ENCODE measurements at places on chromosomes 7 and 10.
A peak's percentile ranks its signal among the peaks of the same experiment; 100 is the strongest.

- DNase-seq, result no peak
These were observed 168.7 kb downstream of the SND1 start for GRCh38 chr7:127820732-127821085.

DNA sequence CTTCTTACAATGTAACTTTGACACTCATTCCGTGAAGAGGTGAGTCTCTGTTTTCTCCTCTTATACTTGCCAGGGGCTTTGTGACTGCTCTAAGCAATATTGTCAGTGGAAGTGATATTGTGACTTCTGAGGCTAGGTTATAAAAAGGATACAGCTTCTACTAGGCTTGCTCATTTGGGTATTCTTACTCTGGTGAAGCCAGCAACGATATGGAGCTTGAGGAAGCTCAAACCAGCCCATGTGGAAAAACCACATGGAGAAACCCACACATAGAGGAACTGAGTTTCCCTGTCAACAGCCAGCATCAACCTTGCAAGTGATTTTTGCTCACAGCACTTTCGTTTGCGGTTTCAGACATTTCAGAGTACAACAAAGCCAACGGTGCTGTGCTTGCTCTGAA, 149.6 kb upstream of the SEMA3E start:
- DNase-seq, result no peak

- no peak for DNase-seq
These were observed 299.9 kb upstream of the HABP2 start for GRCh38 chr10:113252650-113253618.

DNA sequence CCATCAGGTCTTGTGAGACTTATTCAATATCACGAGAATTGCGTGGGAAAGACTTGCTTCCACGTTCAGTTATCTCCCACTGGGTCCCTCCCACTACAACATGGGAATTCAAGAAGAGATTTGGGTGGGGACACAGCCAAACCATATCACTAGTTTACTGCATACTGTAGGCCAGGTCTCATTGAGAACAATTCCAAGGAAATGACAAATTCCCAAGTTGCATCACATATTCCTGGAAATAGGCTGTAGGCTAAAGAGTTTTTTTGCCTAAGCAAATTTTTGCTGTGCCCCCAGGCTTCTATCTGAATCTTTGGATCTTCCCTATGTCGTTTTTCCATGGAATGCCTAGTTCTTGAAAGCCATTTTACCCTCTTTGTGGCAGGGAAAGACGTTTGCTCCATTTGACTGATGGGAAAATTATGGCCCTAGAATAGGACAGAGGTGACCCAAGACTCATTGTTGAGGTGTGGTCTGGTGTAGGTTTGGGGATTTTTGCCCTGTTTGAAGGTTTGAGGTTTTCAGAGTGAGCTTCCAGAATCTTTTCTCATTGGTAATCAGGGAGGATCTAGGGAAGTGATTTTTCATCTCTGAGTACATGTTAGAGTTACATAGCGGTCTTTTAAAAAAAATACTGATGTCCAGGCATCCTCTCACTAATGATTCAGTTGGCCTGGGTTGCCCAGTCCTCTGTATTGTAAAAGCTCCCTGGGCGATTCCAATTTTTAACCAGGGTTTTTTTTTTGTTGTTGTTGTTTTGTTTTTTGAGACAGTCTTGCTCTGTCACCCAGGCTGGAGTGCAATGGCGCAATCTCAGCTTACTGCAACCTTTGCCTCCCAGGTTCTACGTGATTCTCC, 44.4 kb downstream of the TACR2 start:
- DNase-seq, result no peak

DNA sequence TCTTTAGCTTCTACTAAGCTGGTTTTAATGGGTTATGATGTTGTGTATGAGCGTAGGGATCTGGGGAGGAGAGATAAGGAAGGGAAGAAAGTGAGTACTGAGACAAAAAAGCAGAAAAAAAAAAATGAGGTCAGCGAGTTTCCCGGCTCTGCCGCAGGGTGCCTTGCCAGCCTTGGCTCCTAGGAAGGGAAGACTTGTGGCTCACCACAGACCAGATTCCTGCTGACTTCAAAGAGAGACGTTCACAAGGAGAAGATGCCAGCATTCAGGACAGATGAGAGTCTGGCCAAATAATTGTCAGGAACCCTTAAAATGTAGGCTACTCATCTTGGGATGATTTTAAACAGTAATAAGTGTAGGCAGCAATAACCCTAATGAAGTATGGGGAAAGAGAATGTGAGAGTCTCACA, 11.4 kb upstream of the FAS start:
- no peak for DNase-seq

- DNase-seq, result no peak
These were observed 422.0 kb downstream of the PLXNA4 start for GRCh38 chr7:132154248-132154647.

GRCh38 chr7:17770710-17771375, 169.5 kb downstream of the SNX13 start:
- DNase-seq, result no peak

GRCh38 chr10:75034131-75034512, 77.3 kb upstream of the SAMD8 start:
- DNase-seq, result no peak

DNA sequence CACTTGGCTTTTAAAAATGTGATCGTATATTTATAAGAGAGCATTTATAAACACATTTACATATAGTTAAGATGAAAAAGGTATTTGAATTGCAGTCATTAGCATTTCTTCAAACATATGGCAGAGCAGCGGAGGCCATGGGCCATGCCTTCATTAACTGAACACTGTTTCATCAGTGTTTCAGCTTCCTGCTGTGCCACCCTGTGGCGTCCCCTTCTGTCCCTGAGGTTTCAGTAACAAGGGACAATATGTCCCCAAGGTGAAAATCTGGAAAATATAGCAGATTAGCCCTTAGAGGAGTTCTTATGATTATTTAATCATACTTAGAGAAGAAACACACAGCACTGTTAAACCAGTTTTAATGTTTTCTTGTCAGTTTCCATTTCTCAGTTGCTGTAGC, 577.8 kb downstream of the ETV1 start:
- no peak for DNase-seq

GRCh38 chr10:30645340-30645827, 15.8 kb upstream of the LYZL2 start:
- no peak for DNase-seq

DNA sequence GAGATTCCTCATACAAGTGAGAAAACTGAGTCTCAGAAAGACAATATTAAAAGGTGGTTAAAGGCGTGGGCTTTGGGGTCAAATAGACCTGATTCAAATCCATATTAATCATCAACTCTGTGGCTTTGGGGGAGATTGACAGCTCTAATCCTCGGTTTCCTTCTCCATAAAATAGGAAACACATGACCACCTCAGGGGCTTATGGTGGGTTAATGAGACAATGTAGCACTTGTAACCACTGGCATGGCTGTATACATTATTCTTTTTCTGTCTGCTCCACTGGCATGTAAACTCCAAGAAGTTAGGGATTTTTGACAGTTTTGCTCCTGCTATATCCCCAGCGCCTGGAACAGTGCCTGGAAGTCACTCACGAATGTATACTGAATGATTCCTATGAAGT, 120.8 kb upstream of the GAD2 start:
- no peak for DNase-seq

GRCh38 chr7:155803418-155804376, 8.6 kb downstream of the SHH start:
- DNase-seq, result no peak

- peak; percentile 6 for DNase-seq
These were observed 23.7 kb downstream of the SRRM3 start for GRCh38 chr7:76225379-76225778.

- DNase-seq, result no peak
These were observed 16.5 kb downstream of the GRID1 start for GRCh38 chr10:86349940-86350630.

All from activated effector memory CD4-positive, alpha-beta T cell treated with Interleukin-2 at 50 U/mL for 16 hours (primary cell).